ENCODE measurements at places on chromosomes 4 and X.

- no peak for DNase-seq
Measured at GRCh38 chr4:116469582-116469981, 615.8 kb downstream of the TRAM1L1 start.

GRCh38 chrX:150769408-150769807 lies 76.2 kb downstream of the MTMR1 start:
- no peak for DNase-seq

- DNase-seq: no peak
Measured at GRCh38 chr4:8230891-8231290, 31.8 kb downstream of the SH3TC1 start.

- no peak for DNase-seq
Measured at GRCh38 chr4:152698089-152698499, 18.3 kb upstream of the TMEM154 start.

DNA sequence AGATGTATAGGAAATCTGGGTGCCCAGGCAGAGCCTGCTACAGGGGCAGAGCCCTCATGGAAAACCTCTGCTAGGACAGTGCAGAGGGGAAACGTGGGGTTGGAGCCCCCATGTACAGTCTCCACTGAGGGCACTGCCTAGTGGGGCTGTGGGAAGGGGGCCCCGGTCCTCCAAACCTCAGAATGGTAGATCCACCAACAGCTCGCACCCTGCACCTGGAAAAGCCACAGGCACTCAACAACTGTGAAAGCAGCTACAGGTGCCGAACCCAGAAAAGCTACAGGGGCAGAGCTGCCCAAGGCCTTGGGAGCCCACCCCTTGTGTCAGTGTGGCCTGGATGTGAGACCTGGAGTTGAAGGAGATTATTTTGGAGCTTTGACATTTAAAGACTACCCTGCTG lies 5.4 kb upstream of the XPNPEP2 start:
- no peak for DNase-seq

DNA sequence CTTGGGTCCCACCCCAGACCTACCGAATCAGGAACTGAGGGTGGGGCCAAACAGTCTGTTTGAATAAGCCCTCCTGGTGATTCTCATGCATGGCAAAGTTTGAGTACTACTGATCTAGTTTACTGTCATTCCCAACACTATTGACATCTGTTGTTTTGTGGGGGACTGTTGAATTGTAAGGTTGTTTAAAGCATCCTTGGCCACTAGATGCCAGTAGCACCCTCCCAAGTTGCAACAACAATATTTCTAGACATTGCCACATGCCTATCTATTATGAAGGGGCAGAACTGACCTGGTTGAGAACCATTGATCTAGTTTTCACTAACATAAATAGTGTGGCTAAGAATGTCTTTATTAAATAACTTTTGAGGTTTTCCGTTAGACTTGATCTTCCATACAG lies 15.1 kb downstream of the TAF9B start:
- DNase-seq: no peak

DNA sequence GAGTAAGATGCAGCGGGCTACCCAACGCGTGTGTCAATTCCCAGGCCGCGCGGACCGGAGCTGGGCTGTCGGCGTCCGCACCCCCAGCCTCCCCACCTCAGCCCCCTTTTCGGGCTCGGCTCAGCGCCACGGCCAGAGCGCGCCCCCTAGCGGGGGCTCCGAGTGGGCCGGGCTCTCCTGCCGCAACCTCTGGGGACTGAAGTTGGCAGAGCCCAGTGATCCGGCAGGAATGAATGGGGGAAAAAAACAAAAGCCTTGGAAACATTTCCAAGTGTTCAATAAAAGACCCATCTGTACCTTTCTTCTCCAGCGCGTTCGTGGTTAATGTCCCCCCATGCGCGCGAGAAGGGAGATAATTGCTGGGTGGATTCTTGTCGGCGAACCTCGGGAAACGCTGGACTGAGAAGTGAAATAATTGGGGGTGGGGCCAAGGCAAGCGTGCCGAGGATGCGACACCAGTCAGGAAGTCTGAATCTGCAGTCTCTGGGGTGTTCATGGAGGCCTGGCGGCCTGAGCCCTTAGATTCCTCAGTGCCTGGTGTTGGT lies 5.2 kb upstream of the ARX start:
- peak; percentile 38 for DNase-seq

DNA sequence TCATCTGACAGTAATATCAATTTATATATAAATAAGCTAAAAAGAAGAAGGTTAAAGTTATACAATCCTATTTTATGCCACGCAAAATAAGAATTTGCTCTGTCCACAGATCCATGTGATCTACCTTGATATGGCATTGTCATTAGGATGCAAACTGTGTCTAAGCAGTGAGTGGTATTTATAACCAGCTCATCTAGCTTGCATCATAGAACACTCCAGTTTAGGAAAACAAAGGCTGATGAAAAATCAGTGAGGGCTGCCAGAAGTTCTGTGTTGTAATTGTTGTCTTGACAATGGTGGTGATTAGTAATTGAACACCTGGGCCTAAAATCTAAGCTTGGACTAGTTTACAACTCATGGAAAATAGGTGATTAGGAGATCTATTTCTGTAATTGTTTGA lies 111.0 kb downstream of the CPE start:
- DNase-seq: no peak

- no peak for DNase-seq
Measured at GRCh38 chr4:124515591-124515990, 196.9 kb downstream of the ANKRD50 start.

GRCh38 chrX:152733261-152733975 lies at the start of the genes CSAG1 and MAGEA12:
Gene CSAG1, minus strand, starts transcription at chrX:152733721. Its CDS starts 1,261 bp downstream, at chrX:152732460.
Gene MAGEA12, plus strand, starts transcription at chrX:152733757. Its CDS starts 2,405 bp downstream, at chrX:152736162.
- DNase-seq: no peak

DNA sequence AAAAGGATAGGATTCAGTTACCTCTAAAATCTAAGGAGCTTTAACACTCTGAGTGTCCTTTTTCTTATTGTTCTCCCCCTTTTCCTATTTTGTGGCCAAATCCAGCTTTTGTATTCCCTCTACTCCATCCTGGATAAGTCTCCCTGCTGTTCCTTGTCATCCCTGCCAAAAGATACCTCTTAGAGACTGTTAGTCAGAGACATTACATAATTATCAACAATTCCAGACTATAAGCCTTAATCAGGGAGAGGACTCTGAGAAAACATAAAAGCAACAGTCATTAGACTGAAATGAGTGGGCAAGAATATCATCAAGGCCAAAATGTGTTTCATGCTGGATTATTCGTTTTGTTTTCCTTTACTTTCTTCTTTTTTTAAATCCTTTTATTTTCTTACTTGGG lies 206.9 kb downstream of the FAM47B start:
- no peak for DNase-seq

DNA sequence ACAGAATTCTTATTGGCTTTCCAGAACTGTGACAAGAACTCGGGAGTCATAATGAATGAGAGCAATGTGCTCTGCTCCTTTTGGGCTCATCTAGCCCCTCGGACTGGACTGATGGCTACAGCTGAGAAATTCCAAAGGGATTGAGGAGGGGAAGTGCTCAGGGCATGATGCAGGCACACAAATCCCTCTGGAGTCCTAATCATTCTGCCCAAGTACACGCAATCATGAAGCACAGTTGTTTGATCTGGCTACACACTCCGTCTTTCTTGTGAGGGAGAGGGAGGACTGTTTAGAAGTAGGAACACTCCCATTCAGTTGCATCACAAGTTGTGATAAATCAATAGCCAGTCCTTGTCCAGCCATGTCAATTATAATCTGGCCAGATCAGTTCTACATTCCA lies 237.5 kb downstream of the COL25A1 start:
- no peak for DNase-seq

GRCh38 chrX:78066110-78066509 lies 37.9 kb upstream of the PGK1 start:
- DNase-seq: no peak

- DNase-seq: no peak
Measured at GRCh38 chrX:47148946-47149345, 3.9 kb downstream of the RBM10 start.

DNA sequence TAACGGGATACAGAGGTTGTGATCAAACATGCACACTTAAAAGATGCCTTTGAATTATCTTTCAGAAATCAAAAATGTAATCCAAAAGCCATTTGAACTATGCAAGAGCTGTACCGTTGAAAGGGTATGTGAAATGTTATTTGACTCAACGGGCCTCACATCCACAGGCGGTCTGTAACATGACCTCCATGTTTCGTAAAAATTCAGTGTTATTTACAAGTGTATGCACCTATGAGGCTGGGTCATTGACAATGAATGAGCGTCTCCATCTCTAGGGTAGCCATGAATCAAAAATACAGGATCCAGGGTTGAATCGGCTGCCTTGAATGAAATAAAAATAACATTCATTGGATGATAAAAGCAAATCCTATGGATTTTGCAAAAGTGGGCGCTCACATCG lies 100.1 kb downstream of the CRLF2 start:
- DNase-seq: no peak

DNA sequence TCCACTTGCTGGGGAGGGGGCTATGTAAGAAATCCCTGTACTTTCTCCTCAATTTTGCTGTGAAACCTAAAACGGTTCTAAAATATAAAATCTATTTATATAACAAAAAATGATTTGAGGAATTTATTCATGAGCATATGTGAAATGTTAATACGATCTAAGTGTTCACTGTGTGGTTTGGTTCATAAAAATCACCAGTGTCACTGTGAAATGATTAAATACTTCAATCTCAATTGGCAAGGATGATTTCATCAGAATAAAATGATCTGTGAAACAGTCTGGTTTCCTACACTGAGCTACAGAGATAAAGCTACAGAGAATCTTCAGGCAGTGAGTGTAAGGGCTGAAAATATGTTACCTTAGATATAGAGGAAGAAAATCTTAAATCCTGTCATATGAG lies 153.4 kb downstream of the GPM6A start:
- DNase-seq: no peak

GRCh38 chr4:78601013-78601412 lies 49.4 kb downstream of the ANXA3 start:
- no peak for DNase-seq

Data from activated CD4-positive, alpha-beta memory T cell treated with anti-CD3 and anti-CD28 coated beads, Interleukin-2, amount 10 ng/mL, durations not matched to agents 7 days and 5 days (primary cell).